Activated CD8-positive, alpha-beta memory T cell treated with anti-CD3 and anti-CD28 coated beads for 4 hours (primary cell): ENCODE measurements at places on chromosomes 12 and 14.

DNA sequence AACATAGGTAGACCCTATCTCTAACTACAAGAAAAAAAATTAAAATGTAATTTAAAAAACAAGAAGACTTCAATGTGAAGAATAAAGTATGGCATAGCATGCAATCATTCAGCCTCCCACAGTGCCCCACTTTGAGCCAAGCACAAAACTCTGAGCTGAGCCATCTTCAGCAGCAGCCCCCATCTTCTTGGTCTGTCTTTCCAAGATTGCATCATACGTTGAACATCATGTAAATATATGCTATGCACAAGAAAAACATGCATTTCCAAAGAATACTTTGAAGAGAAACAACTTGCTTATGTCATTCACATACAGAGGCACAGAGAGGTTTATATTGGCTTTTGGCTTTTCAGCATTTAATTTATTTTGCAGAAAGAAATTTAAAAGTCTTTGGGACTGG is 105.8 kb upstream of the TMPO start:
- DNase-seq = no peak

DNA sequence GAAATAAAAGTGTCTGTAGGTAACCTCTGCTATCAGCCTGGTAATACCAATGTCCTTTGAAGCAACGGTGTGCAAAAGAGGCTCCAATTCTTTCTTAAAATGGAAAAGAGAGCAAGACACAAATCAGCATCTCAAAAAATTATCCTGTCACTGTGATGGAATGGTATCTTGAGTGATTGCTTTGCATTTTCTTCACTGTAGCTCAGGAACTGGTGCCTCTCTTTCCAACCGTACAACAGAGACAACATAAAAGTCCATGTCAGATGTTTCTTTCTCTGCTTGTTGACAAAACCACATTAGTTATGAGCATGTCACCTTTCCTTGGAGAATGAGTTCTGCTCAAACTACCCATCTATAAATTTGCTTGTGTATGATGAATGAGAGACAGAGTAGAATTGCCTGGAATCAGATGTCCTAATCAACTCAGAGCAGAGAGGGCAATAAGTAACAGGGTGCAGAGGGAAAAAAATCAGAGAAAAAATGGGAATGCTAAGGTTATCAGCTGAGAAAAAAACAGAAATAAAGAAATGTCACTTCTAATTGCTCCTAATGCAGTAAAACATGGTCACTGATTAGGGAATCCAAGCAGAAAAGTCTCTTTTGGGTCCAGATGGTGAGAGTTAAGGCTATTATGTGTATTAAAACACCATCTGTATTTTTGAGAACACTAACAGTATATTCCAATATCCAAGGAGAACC is 465.0 kb upstream of the ATP2B1 start:
- no peak for DNase-seq

- DNase-seq = no peak
Measured at GRCh38 chr14:50666772-50667683, 1.1 kb downstream of the SAV1 start.

- no peak for DNase-seq
Measured at GRCh38 chr12:14283489-14284144, 81.9 kb upstream of the ATF7IP start.

DNA sequence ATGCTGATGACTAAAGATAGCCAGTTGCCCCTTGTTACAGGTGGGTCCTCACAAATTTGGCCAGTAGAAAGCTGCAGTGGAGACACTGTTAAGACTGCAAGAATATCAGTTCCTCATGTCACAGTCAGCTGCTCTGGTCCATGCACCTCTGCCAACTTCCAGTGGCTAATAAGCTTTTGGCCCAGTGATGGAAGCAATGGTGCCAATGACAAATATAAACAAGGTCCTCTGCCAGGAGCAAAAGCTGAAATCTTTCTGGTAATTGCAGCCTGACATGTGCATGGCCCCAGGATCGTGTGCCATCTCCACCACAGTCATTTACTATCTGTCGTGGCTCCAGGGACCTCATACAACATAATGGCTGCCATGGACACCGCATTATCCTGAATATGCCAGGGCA is 85.4 kb upstream of the TMEM260 start:
- no peak for DNase-seq

DNA sequence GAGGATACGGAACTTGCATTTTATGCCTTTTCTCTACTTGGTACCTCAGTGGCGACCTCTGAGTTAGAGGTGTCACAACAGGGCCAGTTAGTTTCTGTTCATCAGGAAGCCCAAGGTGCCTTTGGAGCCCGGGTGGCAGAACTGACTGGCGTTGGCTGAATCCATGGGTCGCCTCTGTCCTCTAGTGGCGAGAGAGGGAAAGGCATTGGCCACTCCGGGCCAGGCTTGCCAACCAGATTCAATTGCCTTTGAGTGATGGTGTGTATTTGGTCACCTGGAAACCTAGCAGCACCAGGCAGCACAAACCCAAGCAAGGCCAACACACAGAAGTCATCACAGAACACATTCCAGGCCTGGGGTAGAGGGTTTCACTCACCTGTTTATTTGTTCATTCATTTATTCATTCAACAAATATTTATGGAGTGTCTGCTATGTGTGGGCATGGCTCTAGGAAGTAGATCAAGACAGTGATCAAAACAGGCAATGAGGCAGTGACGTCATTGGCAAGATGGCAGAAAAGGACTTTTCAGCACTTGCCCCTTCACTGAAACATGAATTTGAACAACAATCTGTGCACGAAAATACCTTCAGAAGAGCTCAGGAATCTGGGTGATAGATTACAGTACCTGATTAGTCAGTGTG is 40.5 kb upstream of the KCNA5 start:
- DNase-seq = no peak

DNA sequence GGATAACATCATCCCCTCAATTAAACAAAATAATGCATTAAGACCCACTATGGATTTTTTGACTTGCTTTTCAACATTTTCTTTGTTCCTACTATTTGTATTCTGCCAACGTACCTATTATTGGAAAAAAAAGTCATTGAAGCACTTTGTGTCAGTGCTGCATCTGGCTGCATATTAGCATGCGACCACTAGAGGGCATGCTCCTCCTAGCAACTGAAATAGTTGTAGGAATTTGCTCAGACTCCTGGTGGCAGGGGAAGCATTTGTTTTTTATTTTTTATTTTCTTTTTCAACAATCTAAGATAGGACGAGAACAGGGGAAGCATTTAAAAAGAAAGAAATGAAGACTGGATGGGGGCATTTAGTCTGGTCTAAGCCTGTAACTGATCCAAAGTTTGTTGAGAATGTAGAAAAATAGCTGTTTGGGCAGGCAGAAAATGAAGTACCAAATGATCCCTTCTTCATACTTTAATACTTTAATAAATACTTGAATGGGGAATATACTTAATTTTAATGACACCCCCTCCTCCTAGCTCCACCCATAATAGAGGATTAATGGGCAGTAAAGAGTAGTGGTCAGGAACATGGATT is 14.5 kb upstream of the CLEC4A start:
- peak; percentile 53 for DNase-seq

GRCh38 chr12:3145033-3145432 is 67.9 kb downstream of the TSPAN9 start:
- no peak for DNase-seq

GRCh38 chr12:92029902-92030586 is 115.6 kb downstream of the BTG1 start:
- no peak for DNase-seq

GRCh38 chr14:54146601-54147000 is 190.0 kb upstream of the BMP4 start:
- DNase-seq = no peak

DNA sequence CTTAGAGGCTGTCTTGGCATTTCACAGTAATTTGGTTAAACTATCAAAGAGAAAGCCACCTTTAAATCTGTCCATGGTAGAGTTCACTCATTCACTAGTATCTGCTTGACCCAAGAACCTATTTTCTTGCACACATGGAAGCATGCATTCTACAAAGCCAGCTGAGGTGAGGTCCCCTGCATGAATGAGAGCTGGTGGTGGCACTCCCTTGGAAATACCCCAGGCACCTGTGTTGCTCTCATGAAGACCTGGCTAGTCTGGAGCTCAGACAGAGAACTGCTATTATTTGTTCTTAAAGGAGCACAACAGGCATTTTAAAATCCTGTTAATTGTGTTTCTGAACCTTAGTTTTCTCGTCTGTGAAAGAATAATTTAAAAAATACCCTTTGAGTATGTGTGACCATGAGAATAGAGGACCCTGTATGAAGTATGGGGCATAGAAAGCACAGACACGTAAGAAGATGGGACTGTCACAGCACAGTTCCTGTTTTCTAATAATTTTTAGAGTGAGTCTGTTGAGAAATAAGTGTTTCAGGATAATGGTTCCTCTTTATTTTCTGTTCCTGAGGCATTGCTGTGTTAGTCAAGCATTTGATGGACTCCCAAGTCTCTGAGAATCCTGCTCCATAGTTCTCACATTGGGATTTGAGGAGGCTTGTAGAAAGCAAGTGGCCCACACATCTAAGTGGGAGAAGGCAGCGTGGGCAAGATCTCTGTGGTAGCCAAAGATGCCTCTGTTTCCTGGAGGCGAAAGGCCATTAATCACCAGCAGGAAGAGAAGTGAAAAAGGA is 10.9 kb downstream of the RGS6 start:
- no peak for DNase-seq

DNA sequence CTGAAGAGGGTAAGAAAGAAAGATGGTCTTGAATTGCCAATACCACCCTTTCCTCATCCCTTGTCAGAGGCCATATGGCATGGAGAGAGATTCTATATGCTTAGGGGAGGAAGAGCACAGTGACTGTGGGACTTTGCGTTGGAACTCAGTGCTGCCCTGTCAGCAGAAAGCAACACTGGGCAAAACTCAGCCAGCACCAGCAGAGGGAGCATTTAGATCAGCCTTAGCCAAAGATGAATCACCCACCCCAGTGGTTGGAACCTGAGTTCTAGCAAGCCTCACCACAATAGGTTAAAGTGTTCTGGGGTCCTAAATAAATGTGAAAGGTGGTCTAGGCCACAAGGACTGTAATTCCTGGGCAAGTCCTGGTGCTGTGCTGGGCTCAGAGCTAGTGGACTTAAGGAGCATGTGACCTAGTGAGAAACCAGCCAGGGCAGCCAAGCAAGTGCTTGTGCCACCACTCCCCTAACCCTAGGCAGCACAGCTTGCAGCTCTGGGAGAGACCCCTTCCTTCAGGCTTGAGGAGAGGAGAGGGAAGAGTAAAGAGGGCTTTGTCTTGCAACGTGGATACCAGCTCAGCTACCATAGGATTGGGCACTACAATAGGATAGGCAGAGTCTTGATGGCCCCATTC is 11.4 kb upstream of the BCAT1 start:
- no peak for DNase-seq

DNA sequence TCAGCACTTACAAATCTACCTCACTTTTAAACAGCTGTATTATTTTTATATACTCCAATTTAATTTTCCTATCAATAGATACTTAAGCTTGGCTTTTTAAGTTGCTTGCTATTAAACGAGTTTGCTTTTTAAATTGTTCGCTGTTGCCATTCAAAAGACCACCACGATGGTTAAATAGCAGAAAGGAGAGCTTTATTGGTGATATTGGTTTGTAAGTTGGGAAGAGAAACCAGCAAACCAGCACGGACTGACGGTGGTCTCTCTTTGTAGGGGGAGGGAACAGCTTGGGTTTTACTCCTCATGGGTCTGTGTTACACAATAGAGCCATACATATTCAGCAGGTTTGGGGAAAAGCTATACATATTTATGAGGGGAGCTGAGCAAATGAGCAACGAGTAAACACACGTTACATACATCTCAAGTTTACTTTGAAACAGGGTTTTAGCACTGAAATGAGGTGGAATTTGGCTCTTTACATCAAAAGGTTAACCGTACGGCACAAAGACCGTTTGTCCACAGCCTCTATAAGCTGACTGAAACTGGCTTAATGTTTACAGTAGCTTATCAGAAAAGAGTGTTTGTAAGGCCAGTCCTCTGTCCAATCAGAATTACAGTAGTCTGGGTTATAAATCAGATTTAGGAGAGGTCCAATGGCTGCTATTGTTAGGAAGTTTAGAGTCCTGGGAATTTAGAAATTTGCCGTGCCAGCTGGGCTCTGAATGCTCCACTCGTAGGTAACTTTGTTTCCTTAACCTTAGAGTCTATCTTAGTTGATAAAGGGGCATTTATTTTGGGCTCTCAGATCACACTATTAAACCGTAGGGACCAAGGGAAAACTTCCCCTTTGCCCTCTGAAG is 69.7 kb upstream of the DHRS4 start:
- DNase-seq = no peak

- no peak for DNase-seq
Measured at GRCh38 chr12:77202457-77203060, 137.2 kb upstream of the E2F7 start.

DNA sequence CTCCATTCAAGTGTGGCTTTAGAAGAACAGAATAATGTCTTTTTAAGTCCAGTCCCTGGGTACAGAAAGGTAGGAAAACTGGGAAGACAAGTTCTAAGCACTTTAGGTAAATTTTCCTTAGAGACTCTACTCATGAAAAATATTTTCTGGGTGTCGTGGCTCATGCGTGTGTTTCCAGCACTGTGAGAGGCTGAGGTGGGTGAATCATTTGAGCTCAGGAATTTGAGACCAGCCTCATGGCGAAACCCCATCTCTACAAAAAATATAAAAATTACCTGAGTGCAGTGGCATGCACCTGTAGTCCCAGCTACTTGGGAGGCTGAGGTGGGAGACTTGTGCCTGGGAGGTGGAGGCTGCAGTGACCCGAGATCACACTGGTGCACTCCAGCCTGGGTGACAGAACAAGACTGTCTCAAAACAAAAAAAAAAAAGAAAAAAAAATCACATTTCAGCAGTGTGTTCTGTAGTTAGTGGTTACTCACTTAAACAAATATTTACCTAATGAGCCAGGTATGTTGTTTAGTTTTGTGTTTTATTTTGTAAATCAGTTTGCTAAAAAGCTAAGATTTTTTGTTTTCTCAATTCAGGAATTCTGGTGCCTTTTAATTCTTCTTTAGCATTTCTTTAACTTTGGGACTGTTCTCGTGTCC is 52.3 kb upstream of the RD3L start:
- DNase-seq = no peak

DNA sequence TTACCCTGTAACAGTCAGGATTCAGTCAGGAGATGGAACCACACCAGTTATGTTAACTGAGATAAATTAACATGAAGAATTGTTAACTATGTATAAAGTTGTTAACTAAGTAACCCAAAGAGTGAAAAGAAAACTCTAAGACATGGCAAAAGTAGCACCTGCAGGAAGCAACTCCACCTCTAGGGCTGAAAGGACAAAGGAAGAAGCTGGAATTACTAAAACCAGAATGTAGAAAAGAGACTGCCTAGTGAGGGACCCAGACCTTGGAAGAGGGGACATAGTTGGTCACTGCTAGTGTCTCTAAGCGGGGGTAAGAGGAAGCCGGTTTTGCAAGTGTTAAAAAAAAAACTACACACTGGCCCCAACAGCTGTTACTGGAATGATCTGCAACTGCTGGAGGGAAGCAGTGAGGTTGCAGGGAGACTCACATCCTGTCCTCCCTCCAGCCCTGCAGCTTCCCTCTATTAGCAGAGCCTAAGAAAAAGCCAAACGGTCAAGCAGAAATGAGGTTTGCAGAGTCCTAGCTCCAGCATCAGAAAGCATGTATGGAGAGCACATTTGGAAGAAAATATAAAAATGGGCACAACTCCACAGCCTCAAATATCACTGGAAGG is 39.8 kb downstream of the GPR135 start:
- DNase-seq = no peak
